ENCODE measurements at places on chromosomes 5 and 9.

DNA sequence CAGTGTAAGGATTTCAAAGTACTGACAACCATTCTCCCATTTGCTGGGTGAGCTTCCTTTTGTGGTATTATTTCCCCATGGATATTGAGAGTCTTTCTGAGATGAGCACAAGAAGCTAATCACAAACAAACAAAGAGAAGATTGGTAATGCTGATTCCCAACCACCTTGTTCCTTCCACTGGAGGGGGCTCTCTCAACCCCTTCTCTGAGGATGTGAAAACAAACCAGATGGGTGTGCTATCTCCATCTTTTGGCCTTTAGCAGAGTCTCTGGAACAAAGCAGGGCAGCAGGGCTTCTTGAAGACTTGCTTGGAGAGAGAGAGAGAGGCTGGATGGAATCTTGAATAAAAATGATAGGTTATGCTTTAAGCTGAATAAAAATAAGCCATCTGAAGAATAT is 576.7 kb upstream of the ZNF462 start:
- no peak for DNase-seq

GRCh38 chr5:81225463-81225862 is 7.7 kb upstream of the CKMT2 start:
- no peak for DNase-seq

DNA sequence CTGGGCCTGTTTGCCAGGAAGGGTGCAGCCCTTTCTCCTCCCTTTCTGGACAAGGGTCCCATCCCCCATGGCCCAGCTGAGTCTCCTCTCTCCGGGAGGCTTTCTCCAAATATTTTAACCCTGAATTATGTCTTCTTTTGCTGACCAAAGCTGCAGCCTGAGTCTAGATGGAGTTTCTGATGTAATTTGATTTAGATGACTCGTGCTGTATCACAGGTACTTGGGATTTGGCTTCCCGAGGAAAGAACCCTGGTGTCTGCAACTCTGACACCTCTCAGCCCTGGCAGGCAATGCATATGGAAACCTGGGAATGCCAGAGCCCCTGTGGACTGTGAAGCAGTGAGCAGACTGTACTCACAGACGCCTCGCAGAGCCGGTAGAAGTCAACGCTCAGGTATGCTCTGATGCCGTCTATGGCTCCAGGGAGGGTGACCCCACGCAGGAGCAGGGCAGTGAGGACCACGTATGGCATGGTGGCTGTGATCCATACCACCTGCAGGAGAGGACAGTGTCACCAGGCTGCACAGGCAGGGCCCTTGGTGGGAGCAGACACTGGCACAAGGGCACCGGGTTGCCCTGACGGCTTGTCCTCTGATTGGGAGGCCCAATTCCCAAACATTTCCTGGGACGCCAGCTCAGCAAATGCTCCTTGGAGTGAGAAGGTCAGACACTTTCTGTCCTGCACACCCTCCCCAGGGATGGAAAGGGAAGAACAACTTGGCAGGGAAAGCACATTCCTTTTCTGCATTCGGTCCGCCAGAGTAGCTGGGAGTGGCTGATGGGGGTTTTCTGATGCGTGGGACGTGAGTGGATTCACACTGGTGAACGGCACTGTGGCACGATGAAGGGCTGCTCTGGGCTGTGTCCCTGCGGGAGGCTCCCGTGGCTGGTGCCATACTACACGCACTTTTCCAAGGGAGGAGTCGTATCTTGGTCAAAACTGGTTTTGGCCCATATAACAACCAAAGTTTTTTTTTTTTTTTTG is 24.7 kb downstream of the SLC6A3 start:
- no peak for DNase-seq

DNA sequence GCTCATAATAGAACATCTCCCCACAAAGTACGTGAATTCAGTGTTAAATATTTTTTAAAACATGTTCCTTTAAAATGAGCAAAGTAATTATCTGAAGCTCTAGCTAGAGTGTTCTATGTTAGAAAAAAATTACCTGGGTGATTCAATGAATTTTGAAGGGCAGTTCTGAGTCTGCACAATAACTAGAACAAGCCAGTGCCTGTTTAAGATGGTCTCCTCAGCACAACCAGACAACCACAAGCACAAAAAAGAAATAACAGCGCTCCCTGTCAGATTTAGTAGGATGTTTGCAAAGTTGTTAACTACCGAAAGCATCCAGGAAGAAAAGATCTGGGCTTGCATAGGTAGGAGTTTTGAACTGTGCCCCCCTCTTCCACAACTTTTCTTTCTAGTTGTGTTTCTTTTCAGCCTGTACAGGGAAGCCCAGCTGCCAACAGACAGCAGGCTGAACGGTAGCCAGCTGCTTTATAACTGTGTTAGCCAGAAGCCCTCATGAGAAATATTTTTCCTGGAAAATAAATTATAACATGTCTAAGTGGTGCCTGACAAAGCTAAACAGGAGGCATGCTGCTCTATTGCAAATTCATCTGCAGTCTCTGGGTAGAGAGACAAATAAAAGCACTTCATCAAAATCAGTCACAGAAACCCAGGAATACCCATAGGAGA is 1026.9 kb downstream of the MAT2B start:
- DNase-seq = no peak

- DNase-seq = no peak
Observed at GRCh38 chr5:58498340-58498942, 7.2 kb downstream of the GAPT start.

GRCh38 chr5:123422433-123423277 is 548 bp downstream of the CEP120 start:
- no peak for DNase-seq

DNA sequence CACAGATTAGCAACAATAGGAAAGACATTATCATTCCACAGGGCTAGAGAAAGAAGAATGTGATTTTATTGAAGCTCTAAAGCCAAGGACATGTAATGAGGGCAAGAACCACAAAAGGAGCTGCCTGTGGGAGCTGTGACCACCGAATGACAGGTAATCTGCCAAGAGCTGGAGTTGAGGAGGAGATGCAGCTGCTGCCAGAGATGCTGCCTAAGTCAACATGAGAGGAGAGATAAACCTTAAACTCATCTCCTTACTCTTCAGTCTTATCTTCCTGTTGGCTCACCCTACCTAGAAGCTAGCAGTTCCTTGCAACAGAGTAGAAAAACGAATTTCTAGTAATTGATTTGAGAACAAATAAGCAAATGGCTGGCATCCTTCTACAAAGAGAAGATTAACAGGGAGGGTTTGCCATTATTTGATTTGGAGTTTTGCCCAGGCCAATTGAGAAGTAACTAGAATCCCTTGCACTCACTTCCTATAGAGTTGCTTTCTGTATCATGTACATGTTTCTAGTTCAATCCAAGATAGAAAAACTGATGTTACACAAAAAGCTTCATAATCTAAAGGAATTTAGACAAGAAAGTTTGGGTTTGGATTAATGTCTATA is 539.2 kb downstream of the TLE1 start:
- no peak for DNase-seq

GRCh38 chr9:1100201-1100600 is 50.0 kb downstream of the DMRT2 start:
- no peak for DNase-seq

DNA sequence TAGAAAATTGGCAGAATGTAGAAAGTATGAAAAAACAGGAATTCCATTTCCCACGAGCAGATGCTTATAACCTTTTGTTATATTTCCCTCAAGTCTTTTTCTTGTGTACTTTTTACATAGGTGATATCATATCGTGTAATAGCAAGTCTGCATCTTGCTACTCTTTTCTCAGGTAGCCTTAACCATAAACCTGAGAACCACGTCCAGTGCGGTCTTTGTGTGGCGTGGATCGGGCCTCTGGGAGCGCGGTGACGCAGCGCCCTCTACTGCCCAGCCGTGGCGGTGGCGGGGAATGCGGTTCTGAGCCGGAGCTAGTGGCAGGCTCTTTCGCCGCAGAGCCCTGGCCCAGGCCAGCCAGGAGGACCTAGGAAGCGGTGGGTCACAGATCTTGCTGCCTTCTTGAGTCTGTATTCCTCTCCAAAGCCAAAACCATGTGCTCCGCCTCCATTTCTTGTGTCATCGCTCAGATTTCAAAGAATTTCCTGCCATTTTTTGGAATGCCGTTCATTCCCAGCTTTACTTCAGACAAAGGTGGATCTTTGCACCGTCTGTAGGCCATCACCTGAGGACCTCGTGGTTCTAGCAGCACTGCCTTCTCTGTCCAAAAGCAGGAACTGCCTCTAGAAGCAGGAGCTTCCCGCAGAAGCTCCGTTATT is 71.9 kb downstream of the MVB12B start:
- peak; percentile 64 for DNase-seq

DNA sequence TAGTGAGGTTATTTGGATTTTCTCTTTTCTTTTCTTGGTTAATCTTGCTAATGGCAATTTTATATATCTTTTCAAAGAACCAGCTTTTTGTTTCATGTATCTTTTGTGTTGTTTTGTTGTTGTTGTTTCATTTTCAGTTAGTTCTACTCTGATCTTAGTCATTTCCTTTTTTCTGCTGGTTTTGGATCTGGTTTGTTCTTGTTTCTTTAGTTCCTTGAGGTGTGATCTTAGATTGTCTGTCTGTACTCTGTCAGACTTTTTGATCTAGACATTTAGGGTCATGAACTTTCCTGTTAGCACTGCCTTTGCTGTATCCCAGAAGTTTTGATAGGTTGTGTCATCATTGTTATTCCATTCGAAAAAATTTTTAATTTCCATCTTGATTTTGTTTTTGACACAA is 399.7 kb downstream of the TLE1 start:
- no peak for DNase-seq

GRCh38 chr9:88658311-88658822 is 123.4 kb downstream of the NXNL2 start:
- no peak for DNase-seq
